ENCODE measurements at places on chromosomes 6 and 20.

- H3K27ac ChIP-seq = no peak overlapping the region
- no peak for DNase-seq
- no peaks in the 10 kb centered on the region for H3K36me3 ChIP-seq
- H3K27me3 ChIP-seq = no peaks in the 10 kb centered on the region
These were observed 521.6 kb downstream of the CD83 start for GRCh38 chr6:14638906-14639761.

- DNase-seq = no peak
- H3K27me3 ChIP-seq = no peaks in the 10 kb centered on the region
These were observed 64.5 kb downstream of the CTNNBL1 start for GRCh38 chr20:37758332-37758731.

- DNase-seq = no peak
- no peaks in the 10 kb centered on the region for H3K27me3 ChIP-seq
- H3K27ac ChIP-seq = no peak overlapping the region
- no peaks in the 10 kb centered on the region for H3K36me3 ChIP-seq
These were observed 3.2 kb downstream of the PSORS1C2 start for GRCh38 chr6:31135710-31136109.

GRCh38 chr6:112636650-112637262, 289.6 kb downstream of the RFPL4B start:
- H3K27me3 ChIP-seq = no peaks in the 10 kb centered on the region
- H3K36me3 ChIP-seq = no peaks in the 10 kb centered on the region
- H3K4me1 ChIP-seq = no peaks in the 10 kb centered on the region
- no peak overlapping the region for H3K4me3 ChIP-seq
- H3K27ac ChIP-seq = no peak overlapping the region
- DNase-seq = no peak

DNA sequence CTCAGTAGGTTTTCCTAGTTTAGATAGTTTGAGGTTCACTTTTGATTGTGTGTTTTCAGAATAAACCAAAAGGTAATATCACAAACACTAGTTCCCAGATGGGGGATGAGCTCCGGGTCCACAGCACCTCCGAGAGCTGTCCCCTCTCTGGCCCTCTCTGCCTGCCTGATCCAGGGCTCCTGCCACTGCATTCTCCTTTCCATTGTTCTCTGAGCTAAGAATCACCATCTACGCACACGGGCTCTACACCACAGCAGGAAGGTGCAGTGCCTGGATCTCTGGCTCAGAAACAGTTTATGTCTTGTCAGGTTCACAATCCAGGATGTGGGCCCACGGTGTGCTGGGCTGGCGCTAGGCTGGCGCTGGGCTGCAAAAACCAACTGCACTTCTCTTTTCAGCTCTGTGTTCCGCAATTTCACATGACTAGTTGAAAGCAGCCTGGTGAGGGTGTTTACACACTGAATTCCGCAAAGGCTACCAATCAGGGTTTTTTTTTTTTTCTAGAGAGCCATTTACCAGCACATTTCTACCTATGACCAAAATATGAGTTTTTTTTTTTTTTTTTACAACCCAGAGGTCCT, 167.5 kb downstream of the SOD2 start:
- H3K4me1 ChIP-seq = no peaks in the 10 kb centered on the region
- H3K4me3 ChIP-seq = no peak overlapping the region
- no peaks in the 10 kb centered on the region for H3K27me3 ChIP-seq
- no peak for DNase-seq

- H3K36me3 ChIP-seq = no peaks in the 10 kb centered on the region
- no peak for DNase-seq
- no peak overlapping the region for H3K27ac ChIP-seq
- H3K4me1 ChIP-seq = no peaks in the 10 kb centered on the region
- H3K4me3 ChIP-seq = no peak overlapping the region
These were observed 100.5 kb downstream of the ASCC3 start for GRCh38 chr6:100780648-100781047.

DNA sequence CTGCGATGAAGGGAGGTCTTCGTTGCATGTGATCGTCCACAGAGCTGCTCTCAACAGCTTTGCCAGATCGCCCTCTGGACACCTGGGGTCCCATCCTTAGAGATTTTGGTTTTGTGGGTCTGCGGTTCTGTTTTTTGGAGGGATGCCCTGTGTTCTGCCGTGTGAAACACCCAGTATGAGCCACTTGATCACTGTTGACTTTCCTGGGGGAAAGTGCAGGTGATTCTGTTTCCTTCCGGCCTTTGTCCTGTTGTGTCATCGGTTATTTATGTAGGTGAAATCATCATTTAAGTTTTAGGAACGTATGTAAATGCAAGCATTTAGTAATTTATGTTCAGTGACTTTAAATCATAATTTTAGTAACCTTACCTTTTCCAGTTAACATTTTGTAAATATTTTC, 56.4 kb upstream of the SLC22A1 start:
- no peaks in the 10 kb centered on the region for H3K27me3 ChIP-seq
- H3K4me3 ChIP-seq = no peak overlapping the region
- peaks cover 100% of the 10 kb centered on the region for H3K36me3 ChIP-seq
- H3K27ac ChIP-seq = no peak overlapping the region

DNA sequence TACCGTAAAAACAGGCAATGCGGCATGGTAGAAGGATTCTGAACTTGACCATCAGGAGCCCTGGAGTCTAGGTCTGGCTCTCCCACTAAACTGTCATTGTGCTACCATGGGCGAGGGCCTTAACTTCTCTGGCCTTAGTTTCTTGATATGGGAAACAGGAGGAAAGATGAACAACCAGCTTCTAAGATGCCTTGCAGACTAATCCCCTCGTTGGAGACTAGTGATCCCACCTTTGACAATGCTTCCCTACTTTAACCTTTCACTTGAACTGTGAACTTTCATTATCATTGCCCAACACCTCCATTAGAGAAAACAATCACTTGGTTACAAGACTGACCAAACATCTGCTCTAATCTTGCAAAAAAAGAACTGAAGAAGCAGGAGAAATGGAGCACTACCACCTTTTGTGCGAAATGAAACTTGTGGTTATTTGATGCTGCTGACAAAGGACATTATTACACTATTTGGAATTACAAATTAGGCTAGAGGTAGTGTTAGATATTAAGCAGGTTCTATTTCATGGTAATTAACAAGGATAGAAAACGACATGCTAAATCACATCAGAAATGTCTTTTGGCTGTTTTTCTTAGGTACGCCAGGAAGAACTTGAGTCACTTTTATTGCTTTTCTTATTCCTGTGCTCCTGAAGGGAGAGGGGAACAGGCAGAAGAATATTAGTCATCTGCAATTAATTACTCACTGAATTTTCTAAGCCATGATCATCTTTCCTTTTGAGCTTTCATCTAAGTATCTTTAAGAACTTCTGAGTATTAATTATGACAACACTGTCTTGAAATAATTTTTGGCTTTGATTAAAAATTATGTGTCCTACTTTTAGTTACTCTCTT, 39.1 kb upstream of the ARHGAP18 start:
- H3K27ac ChIP-seq = peak overlapping the region; percentile 30
- H3K36me3 ChIP-seq = no peaks in the 10 kb centered on the region
- peaks cover 16% of the 10 kb centered on the region for H3K4me1 ChIP-seq
- no peak for DNase-seq

- no peaks in the 10 kb centered on the region for H3K36me3 ChIP-seq
- peaks cover 27% of the 10 kb centered on the region for H3K4me1 ChIP-seq
- no peak for DNase-seq
- H3K4me3 ChIP-seq = no peak overlapping the region
- peak overlapping the region; percentile 13 for H3K27ac ChIP-seq
- H3K27me3 ChIP-seq = no peaks in the 10 kb centered on the region
These were observed 26.6 kb upstream of the TGM2 start for GRCh38 chr20:38191654-38192053.

- H3K36me3 ChIP-seq = no peaks in the 10 kb centered on the region
- no peak overlapping the region for H3K27ac ChIP-seq
- no peaks in the 10 kb centered on the region for H3K27me3 ChIP-seq
- H3K4me3 ChIP-seq = no peak overlapping the region
- DNase-seq = no peak
These were observed 167.4 kb upstream of the OLIG3 start for GRCh38 chr6:137661601-137662000.

DNA sequence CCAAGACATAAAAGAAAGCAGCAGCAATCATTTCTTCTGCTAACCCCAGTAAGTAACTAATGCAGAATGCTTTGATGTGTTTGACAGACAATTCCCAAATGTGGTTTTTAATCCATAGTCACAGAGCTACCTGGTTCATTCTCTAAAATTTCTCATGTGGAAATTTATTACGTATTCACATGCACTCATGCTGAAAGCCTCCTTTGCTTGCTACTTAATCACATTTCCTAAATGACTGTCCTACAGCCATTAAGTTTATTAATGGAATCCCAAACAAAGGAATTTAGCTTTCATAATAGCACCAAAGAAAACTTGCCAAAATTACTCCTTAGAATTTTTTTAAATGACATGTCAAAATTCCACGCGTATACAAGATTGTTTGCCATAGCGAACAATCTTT, 68.6 kb upstream of the MCHR2 start:
- H3K36me3 ChIP-seq = no peaks in the 10 kb centered on the region
- DNase-seq = no peak
- no peak overlapping the region for H3K4me3 ChIP-seq
- H3K4me1 ChIP-seq = no peaks in the 10 kb centered on the region
- H3K27me3 ChIP-seq = no peaks in the 10 kb centered on the region

DNA sequence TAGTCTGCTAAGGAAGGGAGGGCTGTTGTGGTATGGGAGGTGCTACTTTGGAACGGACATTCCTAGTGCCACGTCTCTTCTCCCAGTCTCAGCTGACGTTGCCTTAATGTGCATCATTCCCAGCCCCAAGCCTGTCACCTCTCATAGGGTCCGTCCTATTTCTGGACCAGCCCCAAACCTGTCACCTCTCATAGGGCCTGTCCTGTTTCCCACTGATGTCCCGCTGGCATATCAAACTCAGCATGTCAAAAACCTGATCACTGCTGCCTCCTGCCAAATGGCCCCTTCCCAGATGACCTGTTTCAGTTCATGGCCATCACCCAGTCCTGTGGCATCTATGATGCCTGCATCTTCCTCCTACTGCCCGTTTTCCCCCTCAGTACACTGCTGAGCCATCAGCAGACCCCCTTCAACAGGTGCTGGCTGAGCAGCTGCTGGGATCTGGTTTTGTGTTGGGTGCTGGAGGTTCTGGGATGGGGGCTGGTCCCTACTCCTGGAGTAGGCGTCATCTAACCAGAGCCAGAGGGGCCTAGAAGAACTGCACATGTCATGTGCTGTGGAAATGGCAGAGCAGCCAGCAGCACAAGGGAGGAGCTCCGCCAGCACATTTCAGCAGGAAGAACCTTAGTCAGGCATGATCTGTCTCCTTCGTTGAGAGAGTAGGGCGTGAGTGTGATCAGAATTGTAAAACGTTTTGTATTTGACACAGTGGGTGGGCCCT, 3.3 kb downstream of the ENTPD6 start:
- H3K36me3 ChIP-seq = no peaks in the 10 kb centered on the region
- H3K27me3 ChIP-seq = no peaks in the 10 kb centered on the region
- no peak overlapping the region for H3K4me3 ChIP-seq
- no peak for DNase-seq
- H3K4me1 ChIP-seq = peaks cover 13% of the 10 kb centered on the region

DNA sequence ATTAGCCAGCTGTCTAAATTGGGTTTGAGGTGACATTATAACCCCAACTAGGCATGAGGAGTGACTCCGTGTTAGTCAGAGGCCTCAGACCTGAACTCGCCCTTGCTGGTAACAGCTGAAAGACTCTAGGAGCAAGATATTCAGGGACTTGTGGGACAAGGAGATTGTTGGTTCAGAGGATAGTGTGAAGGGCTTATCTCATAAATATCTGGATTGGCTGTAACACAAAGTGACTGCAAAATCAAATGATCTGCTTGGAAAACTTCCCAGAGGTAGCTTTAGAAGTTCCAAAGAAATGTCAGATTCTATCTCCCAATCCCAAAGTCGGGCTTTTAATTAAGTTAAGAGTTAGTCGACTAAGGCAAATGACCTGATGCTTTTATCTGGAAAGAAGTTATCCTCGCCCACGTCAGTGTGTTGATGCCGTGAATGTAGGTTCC, 72.4 kb downstream of the TULP4 start:
- H3K36me3 ChIP-seq = no peaks in the 10 kb centered on the region
- no peak overlapping the region for H3K4me3 ChIP-seq
- DNase-seq = no peak

DNA sequence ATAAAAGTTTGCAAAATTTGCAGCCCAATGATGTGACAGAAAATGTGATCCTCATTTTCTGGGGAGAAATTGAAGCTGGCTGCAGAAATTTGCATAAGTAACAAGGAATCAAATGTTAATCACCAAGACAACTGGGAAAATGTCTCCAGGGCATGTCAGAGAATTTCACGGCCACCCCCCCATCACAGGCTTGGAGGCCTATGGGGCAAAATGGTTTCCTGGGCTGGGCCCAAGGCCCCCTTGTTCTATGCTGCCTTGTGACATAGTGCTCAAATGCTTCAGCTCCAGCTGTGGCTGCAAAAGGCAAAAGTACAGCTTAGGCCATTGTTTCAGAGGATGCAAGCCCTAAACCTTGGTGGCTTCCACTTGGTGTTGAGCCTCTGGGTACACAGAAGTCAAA, 1202.6 kb downstream of the EPHA7 start:
- no peak overlapping the region for H3K27ac ChIP-seq
- H3K4me3 ChIP-seq = no peak overlapping the region
- no peaks in the 10 kb centered on the region for H3K4me1 ChIP-seq
- DNase-seq = no peak

GRCh38 chr6:6402591-6402990, 82.1 kb upstream of the F13A1 start:
- H3K27me3 ChIP-seq = peaks cover 4% of the 10 kb centered on the region
- no peak overlapping the region for H3K27ac ChIP-seq
- peaks cover 11% of the 10 kb centered on the region for H3K4me1 ChIP-seq
- H3K36me3 ChIP-seq = no peaks in the 10 kb centered on the region

GRCh38 chr20:17939622-17940223, 28.9 kb downstream of the SNX5 start:
- DNase-seq = no peak
- H3K27ac ChIP-seq = no peak overlapping the region
- no peaks in the 10 kb centered on the region for H3K27me3 ChIP-seq
- H3K36me3 ChIP-seq = no peaks in the 10 kb centered on the region
- no peak overlapping the region for H3K4me3 ChIP-seq
- H3K4me1 ChIP-seq = peaks cover 46% of the 10 kb centered on the region

GRCh38 chr6:77015350-77015749, 447.9 kb downstream of the HTR1B start:
- no peaks in the 10 kb centered on the region for H3K27me3 ChIP-seq
- H3K36me3 ChIP-seq = no peaks in the 10 kb centered on the region
- H3K4me3 ChIP-seq = no peak overlapping the region
- H3K4me1 ChIP-seq = no peaks in the 10 kb centered on the region
- no peak overlapping the region for H3K27ac ChIP-seq

- no peak overlapping the region for H3K4me3 ChIP-seq
- H3K4me1 ChIP-seq = no peaks in the 10 kb centered on the region
- no peak for DNase-seq
- no peaks in the 10 kb centered on the region for H3K36me3 ChIP-seq
- no peaks in the 10 kb centered on the region for H3K27me3 ChIP-seq
- no peak overlapping the region for H3K27ac ChIP-seq
These were observed 40.6 kb downstream of the LYRM2 start for GRCh38 chr6:89597988-89598387.

DNA sequence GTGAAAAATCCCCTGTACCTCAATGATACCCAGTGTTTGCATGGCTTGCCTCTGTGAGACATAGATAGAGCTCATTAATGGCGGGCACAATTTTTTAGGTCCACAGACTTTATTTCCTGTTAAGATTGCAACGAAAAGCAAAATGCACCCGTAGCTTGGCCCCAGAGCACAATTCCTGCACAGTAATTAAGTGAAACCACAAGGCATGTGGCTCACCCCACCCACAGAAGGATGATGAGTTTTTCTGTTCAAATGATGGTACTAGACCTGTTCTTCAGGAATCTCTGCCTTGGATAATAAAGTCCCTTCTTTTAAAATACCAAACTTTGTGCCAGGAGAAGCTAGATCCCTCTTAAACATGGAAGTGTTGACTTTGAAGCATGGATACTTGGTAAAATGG, 738.1 kb downstream of the QKI start:
- H3K27ac ChIP-seq = no peak overlapping the region
- DNase-seq = no peak
- H3K4me1 ChIP-seq = peaks cover 9% of the 10 kb centered on the region
- H3K27me3 ChIP-seq = no peaks in the 10 kb centered on the region
